ENCODE measurements at places on chromosomes 4 and X.

- peaks cover 18% of the 10 kb centered on the region for H3K4me1 ChIP-seq
- H3K27me3 ChIP-seq = no peaks in the 10 kb centered on the region
- DNase-seq = no peak
- H3K36me3 ChIP-seq = peaks cover 31% of the 10 kb centered on the region
- no peak overlapping the region for H3K27ac ChIP-seq
These were observed 15.2 kb downstream of the USP53 start for GRCh38 chr4:119227690-119228089.

GRCh38 chr4:8473198-8473919 is 32.8 kb downstream of the TRMT44 start:
- no peak for DNase-seq
- H3K4me3 ChIP-seq = no peak overlapping the region
- peaks cover 28% of the 10 kb centered on the region for H3K36me3 ChIP-seq
- H3K27me3 ChIP-seq = no peaks in the 10 kb centered on the region
- 0 out of 2 replicates have a peak, but pooled peaks cover 2% of the 10 kb centered on the region for H3K4me1 ChIP-seq

GRCh38 chrX:72715546-72715945 is 1.4 kb upstream of the PHKA1 start:
- no peak overlapping the region for H3K27ac ChIP-seq
- H3K4me1 ChIP-seq = peaks cover 15% of the 10 kb centered on the region
- DNase-seq = no peak

DNA sequence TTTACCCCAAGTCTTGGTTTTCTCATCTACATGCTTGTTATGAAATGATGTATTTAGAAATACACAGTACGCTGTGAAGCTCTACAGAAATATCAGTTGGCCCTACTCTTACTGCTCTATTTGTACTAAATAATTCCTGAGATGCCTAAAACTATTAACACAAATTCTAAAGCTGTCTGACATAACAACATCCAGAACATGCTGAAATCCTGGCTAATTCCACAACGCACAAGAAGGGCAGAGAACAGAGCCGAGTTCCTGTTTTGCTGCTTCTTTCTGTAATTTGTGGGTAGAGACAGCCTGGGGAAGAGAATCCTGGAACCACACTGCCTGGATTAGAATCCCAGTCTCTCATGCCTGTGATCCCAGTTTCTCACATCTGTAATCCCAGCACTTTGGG is 59.0 kb downstream of the ZNF827 start:
- H3K27me3 ChIP-seq = no peaks in the 10 kb centered on the region
- H3K27ac ChIP-seq = peak overlapping the region; percentile 61
- DNase-seq = no peak
- peaks cover 50% of the 10 kb centered on the region for H3K4me1 ChIP-seq
- H3K36me3 ChIP-seq = peaks cover 30% of the 10 kb centered on the region

DNA sequence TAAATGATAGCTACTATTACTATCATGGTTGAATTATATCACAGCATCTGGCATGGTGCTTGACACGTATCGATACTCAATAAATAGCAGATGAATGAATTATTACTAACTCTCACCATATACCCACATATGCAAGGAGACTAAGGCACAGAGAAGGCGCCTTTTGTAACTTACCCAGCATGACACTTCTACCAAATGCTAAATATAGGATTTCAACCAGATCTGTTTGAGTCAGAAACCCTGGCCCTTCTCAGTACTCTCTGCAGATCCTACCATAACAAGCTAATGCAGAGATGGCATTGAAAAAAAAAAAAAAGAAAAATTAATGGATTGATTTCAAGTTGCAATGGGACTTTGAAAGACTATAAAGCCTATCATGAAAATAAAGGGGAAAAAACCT is 219.5 kb downstream of the DHX15 start:
- 0 out of 2 replicates have a peak, but pooled peaks cover 3% of the 10 kb centered on the region for H3K4me1 ChIP-seq
- no peaks in the 10 kb centered on the region for H3K36me3 ChIP-seq

GRCh38 chr4:153426207-153426885 is 39.8 kb upstream of the TMEM131L start:
- no peaks in the 10 kb centered on the region for H3K36me3 ChIP-seq
- DNase-seq = no peak
- H3K4me1 ChIP-seq = no peaks in the 10 kb centered on the region
- H3K27ac ChIP-seq = no peak overlapping the region

DNA sequence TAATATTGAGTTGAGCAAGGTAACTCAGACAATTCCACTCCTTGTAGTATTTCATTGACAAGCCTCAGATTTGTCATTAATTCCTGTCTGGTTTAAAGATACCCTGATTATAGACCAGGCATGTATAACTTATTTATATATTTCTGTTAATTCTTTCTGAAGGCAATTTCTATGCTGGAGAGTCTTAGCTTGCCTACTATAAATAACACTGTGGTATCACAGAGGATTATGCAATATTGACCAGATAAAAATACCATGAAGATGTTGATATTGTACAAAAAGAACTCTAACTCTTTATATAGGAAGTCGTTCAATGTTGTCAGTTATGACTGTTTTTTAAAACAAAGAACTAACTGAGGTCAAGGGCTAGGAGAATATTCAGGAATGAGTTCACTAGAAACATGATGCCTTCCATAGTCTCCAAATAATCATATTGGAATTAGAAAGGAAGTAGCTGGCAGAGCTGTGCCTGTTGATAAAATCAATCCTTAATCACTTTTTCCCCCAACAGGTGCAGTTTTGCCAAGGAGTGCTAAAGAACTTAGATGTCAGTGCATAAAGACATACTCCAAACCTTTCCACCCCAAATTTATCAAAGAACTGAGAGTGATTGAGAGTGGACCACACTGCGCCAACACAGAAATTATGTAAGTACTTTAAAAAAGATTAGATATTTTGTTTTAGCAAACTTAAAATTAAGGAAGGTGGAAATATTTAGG is 821 bp downstream of the CXCL8 start:
- DNase-seq = no peak
- no peaks in the 10 kb centered on the region for H3K36me3 ChIP-seq
- no peaks in the 10 kb centered on the region for H3K4me1 ChIP-seq
- no peak overlapping the region for H3K27ac ChIP-seq
- no peak overlapping the region for H3K4me3 ChIP-seq

- H3K36me3 ChIP-seq = peaks cover 24% of the 10 kb centered on the region
- H3K4me3 ChIP-seq = no peak overlapping the region
- 0 out of 2 replicates have a peak overlapping the region, but pooled peaks have one; percentile 3 for H3K27ac ChIP-seq
These were observed 39.0 kb downstream of the CCDC158 start for GRCh38 chr4:76381986-76382385.

- H3K27ac ChIP-seq = no peak overlapping the region
- DNase-seq = peak; percentile 39
- peak overlapping the region; percentile 72 for H3K4me3 ChIP-seq
- H3K36me3 ChIP-seq = peaks cover 3% of the 10 kb centered on the region
- peaks cover 36% of the 10 kb centered on the region for H3K4me1 ChIP-seq
These were observed 103.4 kb upstream of the PDLIM3 start for GRCh38 chr4:185638548-185639301.

DNA sequence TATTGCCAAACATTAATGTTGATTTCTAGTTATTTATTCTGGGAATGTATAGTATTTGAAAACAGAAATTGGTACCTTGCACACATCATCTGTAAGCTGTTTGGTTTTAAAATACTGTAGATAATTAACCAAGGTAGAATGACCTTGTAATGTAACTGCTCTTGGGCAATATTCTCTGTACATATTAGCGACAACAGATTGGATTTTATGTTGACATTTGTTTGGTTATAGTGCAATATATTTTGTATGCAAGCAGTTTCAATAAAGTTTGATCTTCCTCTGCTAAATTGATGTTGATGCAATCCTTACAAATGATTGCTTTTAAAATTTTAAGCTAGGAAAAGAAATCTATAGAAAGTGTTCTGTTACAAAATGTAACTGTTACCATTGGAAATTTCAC is 30.8 kb upstream of the FMR1NB start:
- H3K4me3 ChIP-seq = no peak overlapping the region
- H3K36me3 ChIP-seq = peaks cover 21% of the 10 kb centered on the region
- no peak for DNase-seq
- H3K27ac ChIP-seq = no peak overlapping the region
- no peaks in the 10 kb centered on the region for H3K27me3 ChIP-seq
- no peaks in the 10 kb centered on the region for H3K4me1 ChIP-seq
